ENCODE measurements at places on chromosomes 11 and 22.

DNA sequence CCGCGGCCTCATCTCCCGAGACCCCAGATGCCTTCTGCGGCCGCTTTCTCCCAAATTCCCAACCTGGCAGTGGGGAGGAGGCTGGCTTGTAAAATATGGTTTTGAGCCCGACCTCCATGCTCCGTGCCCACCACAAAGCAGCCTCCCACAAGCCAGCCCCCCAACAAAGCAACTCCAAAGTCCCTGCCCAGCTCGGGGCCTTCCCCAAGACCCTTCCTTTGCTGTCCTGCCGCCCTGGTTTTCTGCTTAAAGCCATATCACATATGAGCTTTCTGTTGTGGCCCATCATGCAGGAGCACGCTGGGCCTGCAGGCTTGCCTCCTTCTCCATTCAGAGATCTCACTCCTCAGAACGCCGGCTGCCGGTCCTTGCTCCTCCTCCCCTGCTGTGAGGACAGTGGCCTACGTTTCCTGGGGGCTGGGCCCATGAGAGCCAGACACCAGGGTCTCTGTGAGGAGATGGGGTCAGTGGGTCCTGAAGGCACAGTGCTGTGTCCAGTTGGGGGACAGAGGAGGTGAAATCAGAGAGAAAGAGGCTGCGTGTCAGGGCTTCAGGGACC lies 680.0 kb downstream of the BRD1 start:
- DNase-seq, result no peak

- DNase-seq, result no peak
Measured at GRCh38 chr11:121550247-121551030, 97.7 kb upstream of the SORL1-AS1 start.

GRCh38 chr11:117932426-117932825 lies 3.2 kb upstream of the TMPRSS13 start:
- no peak for DNase-seq

- DNase-seq, result no peak
Measured at GRCh38 chr11:115166820-115167219, 337.4 kb downstream of the CADM1 start.

DNA sequence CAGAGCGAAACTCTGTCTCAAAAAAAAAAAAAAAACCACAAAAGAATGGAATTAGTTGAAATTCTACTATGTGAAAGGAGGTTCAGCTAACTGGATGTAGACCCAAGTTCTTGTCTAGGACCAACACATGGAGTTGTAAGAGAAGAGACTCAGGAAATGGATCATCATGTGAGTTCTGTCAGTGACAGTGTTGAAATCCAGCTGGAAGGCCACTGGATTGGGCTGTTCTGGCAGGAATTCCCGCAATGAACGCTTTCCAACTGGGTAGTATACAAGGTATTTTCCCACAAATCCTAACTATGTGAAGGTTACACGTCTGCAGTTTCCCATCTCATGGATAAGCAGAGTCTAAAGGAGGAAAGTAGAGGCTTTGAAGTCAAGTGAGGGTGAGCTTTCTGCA lies 151.2 kb downstream of the MAML2 start:
- DNase-seq, result no peak

DNA sequence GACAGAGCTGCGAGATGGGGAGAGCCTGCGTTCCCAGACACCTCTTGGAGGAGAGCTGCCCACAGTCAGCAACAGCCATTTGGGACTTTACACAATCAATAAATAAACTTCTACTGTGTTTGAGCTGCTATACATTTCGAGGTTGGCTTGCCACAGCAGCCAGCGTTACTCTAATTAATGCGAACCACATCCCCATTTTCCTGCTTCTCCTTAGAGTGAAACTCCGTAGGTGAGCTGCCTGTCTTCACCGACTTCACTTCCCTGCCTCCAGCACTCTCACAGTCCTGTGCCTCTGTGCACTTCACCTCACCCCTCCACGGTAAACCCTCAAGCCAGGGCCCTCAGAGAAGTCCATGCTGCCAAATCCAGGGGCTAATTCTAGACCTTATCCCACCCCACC lies 5.9 kb upstream of the SLC22A12 start:
- no peak for DNase-seq

DNA sequence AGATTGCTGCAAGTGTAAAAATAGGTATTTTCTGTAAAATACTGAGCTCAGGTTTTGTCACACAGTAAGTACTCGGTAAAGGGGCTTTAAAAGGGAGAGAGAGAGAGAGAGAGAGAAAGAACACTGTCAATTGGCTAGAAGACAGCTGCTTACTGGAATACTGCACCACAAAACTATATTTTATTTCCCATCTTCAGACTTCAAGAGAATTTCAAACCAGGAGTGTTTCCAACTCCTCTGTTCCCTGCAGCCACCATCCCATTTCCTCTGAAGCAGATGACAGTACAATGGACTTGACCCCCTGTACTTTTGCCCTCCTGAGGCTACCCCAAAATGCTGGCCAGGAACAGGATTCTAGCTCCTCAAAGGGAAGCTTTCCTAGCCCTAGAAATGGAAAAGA lies 89.7 kb downstream of the RELT start:
- DNase-seq, result no peak

GRCh38 chr11:93741882-93742226 lies 382 bp downstream of the C11orf54 start:
- no peak for DNase-seq

DNA sequence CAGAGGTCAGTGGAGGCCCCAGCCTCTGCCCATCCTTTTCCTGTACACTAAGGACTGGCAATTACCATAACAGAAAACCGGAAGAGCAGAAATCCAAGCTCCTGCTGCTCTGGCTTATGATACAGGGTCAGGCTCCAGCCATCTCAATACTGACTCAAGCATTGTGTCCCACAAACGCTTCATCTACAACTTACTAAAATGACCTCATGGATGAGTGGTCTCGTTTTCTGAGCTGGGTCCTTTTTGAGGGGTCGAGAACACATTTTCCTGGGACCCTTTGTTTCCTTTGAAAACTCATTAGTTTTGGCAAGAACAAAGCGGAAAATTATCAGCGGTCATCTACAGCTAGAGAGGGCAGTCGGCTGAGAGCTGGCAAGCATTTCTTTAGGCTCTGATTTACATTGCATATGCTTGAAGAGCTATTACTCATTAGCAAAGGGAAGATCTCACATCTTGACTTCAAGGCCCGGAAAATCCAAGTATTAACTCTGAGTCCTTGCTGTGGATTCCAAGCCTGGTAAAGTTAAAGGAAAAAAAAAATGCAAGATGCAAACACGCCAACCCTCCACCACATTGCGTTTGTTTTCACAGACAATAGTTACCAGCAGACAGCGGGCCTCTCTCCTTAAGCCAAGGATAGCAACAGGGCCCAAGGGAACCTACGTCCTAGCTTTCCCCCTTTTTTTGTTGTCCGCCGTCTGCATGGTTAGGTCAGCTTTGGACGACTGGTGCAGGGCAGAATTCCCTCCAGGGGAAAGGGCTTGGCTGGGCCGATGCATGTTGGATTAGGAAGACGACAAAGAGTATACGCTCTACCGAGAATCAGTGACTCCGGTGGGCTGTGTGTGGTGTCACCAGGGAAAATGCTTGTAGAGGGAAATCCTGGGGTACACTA lies 1.8 kb downstream of the TESMIN start:
- no peak for DNase-seq

DNA sequence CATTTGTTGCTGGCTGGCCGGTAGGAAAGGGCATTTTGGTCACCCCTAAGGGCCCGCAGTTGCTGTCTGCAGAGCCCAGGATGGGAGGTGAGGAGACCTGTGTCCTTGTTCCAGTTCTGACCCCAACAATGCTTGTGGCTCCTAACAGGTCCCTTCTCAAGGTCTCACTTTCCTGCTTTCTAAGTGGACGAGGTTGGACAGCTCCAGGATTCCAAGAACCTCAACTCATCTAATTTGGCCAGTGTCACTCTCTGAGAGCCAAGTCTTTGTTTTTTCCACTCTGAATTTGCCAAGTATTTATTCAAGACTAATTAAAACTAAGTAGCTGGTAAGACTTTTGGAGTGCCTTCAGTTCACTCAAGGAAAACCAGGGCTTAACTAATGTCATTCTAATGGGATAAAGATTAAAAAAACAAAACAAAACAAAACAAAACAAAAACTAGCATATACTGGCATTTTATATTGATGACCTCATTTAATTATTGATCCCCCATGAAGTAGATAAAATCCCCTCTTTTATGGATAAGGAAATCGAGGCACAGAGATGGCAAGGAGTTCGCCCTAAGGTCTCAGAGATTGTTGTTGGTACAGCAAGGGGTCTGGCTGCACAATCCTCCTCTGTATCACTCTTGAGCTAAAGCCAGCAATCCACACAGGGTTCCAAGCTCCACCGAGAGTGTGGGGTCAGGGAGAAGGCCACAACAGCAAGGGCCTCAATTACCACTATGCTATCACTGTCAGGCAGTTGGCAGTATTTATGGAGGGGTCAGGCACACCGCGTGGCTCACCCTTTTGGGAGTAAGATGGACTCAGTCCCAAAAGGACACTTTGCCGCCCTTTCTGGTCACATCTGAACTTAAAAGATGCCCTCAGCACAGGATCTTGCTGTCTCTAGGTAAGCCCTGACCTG lies 8.1 kb downstream of the SGSM1 start:
- no peak for DNase-seq

GRCh38 chr22:24428751-24429410 lies 1.5 kb downstream of the ADORA2A start:
- no peak for DNase-seq

DNA sequence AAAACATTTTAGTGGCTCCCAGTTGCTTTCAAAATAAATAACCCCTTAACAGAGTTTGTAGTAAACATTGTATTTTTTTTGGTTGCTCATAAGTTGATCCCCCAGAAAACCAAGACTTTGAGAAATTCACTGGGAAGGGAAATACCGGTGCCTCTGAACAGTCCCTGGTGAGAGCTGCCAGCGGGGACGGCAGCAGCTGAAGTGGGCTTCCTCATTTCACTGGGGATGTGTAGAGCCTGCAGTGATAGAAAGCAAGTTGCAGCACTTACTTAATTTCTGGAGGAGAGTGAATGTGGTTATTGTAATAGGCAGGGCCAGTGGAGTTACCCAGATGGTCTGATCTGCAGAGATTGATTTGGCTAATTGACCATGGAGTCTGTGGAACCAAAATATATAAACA lies 18.6 kb upstream of the MCHR1 start:
- no peak for DNase-seq

DNA sequence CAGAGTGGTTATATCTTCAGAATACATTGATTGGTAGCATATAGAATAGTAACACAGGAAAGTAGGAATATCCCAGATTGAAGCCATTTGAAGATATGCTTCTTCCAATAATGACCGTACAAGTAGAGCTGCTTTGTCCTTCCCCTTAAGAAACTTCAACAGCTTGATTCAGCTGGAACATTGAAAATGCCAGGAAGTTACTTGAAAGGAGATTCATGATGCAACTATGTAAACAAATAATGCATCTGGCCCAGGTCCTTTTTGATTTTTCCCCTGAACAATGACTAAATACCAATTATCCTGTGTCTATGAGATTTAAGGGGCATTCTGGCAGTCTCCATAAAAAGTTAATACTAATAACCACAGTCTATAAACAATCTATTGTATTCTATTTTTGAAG lies 3.0 kb downstream of the DKK3 start:
- DNase-seq, result no peak

- DNase-seq, result no peak
Measured at GRCh38 chr11:119717839-119718534, 11.0 kb downstream of the NECTIN1 start.

Measured in CD4-positive, alpha-beta T cell treated with Interleukin-4 for 4 hours (primary cell).